Stimulated activated CD8-positive, alpha-beta memory T cell treated with anti-CD3 and anti-CD28 coated beads, Interleukin-4, amount 100 ng/mL, for 4 hours (primary cell): ENCODE measurements at places on chromosomes 5 and 9.

- no peak for DNase-seq
Observed at GRCh38 chr5:31100781-31101310, 92.6 kb upstream of the CDH6 start.

GRCh38 chr5:53543401-53543800 lies 17.0 kb upstream of the NDUFS4 start:
- no peak for DNase-seq

GRCh38 chr9:28215536-28216299 lies 642.4 kb upstream of the C9orf72 start:
- no peak for DNase-seq

GRCh38 chr5:139104577-139105276 lies 93.4 kb downstream of the SIL1 start:
- DNase-seq: no peak

- DNase-seq: no peak
Observed at GRCh38 chr5:38148021-38148625, 110.2 kb upstream of the EGFLAM start.

GRCh38 chr9:108022246-108022935 lies 532.8 kb upstream of the KLF4 start:
- DNase-seq: no peak

GRCh38 chr5:155019601-155020226 lies 6.2 kb downstream of the KIF4B start:
- no peak for DNase-seq

DNA sequence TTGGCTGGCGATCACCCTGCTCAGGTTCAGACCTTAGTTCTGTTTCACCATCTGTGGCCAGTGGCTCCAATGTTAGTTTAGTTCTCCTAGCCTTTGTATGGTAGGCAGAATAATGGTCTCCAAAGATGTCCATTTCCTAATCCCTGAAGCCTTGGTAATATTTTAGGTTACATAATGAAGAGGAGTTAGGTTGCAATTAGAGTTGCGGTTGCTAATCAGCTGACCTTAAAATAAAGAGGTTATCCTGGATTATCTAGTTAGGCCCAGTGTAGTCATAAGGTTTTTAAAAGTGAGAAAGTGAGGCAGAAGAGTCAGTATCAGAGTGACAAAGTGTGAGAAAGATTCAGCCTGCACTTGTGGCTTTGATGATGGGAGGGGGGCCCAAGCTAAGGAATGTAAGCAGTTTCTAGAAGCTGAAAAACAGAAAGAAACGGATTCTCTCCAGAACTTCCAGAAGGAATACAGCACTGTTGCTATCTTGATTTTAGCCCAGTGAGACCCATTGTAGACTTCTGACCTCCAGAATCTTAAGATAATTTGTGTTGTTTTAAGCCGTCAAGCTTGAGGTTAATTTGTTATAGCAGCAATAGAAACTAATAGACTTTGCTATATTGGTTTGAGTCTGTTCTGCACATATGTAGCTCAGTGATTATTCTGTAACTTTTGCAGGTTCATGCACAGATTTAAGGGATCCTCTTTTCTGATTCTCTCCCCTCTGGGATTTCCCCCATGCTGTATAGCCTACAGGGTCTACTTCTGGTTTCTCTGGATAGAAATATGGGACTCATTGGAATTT lies 21.6 kb downstream of the LNPEP start:
- DNase-seq: no peak

GRCh38 chr9:19408316-19408692 lies 505 bp upstream of the ACER2 start:
- no peak for DNase-seq

DNA sequence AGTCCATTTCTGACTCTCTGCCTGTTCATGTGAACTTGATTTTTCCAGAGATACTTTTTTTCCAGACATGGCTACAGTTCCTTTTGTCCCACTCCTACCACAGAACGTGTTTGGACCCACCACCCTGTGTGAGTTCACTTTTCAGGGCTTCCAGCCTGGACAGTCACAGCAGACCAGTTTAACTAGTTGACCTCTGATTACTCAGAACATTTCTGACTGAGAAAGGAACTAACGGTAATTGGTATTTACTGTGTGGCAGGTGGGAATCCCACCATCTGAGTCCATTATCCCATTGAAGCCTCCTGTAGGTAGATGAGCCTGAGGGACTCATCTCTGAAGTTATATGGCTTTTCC lies 210.1 kb downstream of the GOLPH3 start:
- DNase-seq: no peak

- DNase-seq: no peak
Observed at GRCh38 chr9:103615994-103616393, 478.1 kb upstream of the SMC2 start.

- DNase-seq: no peak
Observed at GRCh38 chr5:55982957-55983381, 11.8 kb downstream of the IL6ST start.

GRCh38 chr5:61177716-61178115 lies 15.4 kb upstream of the SMIM15 start:
- no peak for DNase-seq

- DNase-seq: no peak
Observed at GRCh38 chr5:64201996-64202395, 36.4 kb downstream of the RNF180 start.

- no peak for DNase-seq
Observed at GRCh38 chr5:31935496-31936369, 238.4 kb downstream of the GOLPH3 start.

DNA sequence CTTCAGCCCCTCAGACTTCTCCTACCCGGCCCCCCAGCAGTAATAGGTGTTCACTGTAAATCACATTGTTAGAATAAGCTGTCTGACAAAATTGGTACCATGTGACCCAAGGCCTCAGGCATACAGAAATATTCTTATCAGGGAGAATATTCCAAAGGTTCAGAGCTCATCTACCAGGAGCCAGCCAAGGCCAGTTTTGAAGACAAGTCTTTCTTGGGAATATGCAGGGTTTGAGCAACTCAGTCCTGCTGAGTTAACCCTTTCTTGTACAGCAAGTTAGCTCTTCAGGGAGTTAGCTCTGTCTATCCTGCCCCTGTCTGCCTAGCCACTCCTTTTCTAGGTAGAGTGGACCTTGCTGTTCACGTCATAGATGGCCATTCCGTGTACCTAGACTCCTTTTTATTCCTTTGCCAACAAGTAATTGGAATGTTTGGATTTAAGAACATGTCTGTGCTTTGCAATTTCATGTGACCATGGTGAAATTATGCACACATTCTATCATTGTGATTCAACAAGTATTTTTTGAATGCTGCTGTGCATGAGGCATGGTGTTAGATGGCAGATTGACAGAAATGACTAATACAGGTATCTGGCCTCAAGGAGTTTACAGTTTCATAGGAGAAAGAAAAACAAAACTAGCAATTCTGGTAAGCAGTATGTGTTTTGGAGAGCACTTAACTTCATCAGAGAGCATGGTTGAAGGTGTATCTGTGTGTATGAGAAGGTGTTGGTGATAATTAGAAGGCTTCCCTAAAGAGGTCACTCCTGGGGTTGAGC lies 22.6 kb downstream of the TGFBR1 start:
- no peak for DNase-seq

DNA sequence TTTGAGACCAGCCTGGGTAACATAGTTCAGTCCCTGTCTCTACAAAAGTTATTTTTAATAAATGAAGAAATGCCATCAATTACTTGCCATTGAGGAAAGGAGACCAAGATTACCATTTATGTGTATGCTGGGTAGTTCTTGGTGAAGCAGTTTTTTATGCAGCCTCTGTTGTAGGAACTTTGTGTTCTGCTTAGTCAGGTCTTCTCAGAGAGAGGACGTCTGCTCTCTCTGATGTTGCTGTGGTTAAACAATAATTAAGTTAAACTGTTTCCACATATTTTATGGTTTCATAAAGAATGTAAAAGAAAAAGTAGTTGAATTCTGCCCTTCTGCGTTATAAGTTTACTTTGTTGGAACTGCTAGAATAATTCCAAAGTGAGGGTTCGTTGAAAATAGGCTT lies 210.5 kb downstream of the KDM4C start:
- DNase-seq: no peak

DNA sequence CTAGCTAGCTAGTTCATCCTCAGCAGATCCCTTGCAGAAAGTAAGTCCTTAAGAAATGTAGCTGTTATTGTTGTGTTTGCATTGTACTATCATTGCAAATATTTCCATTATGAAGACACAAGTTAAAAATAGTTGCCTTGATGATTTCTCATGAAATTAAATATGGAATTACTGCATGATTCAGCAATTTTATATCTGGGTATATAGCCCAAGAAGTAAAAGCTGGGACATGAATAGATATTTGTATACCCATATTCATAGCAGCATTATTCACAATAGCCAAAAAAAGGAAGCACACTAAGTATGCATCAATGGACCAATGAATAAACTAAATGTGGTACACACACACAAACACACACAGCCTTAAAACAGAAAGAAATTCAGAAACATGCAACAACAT lies 6.8 kb downstream of the IFNB1 start:
- no peak for DNase-seq

- DNase-seq: no peak
Observed at GRCh38 chr5:168110384-168110783, 181.1 kb upstream of the WWC1 start.
